ENCODE measurements at places on chromosomes 6 and 20.

GRCh38 chr6:159487636-159488035 lies 205.4 kb downstream of the SOD2 start:
- DNase-seq, result no peak

DNA sequence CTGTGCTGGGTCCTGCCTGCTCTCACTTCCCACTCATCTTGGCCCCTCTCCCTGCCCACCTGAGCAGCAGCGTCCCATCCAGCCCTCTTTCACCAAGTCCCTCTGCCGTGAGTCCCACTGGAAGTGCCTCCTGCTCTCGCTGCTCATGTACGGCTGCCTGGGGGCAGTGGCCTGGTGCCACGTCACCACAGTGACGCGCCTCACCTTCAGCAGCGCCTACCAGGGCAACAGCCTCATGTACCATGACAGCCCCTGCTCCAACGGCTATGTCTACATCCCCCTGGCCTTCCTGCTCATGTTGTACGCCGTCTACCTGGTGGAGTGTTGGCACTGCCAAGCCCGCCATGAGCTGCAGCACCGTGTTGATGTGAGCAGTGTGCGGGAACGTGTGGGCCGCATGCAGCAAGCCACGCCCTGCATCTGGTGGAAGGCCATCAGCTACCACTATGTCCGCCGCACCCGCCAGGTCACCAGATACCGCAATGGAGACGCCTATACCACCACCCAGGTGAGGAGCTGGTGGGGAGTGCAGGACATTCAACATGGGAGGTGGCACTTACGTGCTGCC lies 2.8 kb downstream of the TMEM151B start:
- no peak for DNase-seq

DNA sequence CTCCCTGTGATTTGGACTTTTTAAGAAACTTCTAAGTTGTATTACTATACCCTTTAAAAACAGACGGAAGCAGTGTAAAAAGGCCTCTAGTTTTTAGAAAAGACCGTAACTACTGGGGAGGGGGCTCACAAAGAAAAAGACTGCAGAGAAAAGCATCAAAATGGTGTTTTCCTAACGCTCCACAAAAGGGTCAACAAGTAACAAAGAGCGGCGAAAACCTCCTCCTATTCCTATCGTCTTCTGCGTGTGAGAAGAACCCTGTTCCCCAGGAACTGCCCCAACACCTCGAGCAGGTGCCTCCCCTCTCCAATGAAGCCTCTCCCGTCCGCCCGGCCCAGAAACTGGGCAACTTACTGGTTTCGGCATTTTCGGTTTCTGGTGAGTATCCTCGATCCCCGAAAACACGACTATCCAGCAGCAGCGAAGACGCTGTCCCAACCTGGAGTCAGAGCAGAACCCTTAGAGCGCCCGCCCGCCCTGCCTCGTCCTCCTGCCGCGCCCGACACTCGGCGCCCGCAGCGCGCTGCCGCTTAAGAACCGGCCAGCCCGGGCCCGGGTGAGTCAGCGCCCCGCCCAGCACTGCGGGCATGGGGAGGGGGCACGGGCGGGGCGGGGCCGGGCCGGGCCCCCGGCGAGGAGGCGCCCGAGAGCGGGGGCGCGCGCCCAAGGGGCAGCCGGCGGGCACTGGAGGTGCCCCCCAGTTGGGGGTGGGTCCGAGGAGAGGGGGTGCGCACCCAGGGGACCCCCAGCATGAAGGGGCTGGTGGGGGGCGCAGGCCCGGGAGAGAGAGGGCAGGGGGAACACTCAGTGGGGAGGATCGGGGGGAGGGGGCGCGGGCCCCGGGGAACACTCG lies 1.2 kb downstream of the EZR start:
- no peak for DNase-seq

GRCh38 chr6:87364602-87365252 lies 20.1 kb downstream of the C6orf163 start:
- no peak for DNase-seq

- no peak for DNase-seq
These were observed 367.2 kb upstream of the RUNX2 start for GRCh38 chr6:44960898-44961297.

GRCh38 chr20:57883761-57884160 lies 173.9 kb upstream of the PMEPA1 start:
- DNase-seq, result no peak

DNA sequence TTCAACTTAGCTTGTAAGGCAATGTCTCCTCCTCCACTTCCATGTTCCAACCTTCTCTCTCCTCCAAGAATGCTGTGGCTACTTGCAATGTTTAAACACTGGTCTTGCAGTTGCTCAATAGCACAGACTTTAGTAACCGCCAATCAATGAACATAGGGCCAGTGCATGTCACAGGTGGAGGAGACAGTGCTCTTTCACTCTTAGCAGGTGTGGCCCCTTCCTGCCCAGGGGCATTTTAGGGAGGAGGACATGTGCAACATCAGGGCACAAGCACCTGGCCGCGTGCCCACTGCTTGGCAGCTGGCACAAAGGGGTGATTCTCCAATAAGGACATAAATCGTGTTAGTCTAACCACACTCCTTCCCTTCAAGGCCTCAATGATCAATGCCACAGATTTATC lies 41.3 kb downstream of the ADGRF1 start:
- no peak for DNase-seq

- no peak for DNase-seq
These were observed 129.3 kb upstream of the KCNK16 start for GRCh38 chr6:39451831-39452230.

DNA sequence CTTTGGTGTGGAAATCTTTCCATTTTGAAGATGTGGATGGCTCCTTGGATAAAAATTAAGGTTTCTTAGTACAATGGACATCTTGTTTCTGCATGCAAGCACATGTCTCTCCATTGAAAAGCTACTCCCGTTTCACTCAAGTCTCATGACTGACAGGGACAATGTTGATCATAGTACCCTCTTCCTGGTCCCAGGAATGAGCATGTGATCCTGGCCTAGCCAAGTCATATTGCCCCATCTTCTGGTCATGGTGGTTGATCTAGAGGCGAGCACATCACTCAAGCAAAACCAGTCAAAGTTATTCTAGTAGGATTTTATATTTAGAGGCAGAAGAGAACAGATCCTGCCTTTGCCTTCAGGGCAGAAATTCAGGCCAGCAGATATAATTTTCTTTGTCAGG lies 12.2 kb upstream of the CBLN4 start:
- no peak for DNase-seq

DNA sequence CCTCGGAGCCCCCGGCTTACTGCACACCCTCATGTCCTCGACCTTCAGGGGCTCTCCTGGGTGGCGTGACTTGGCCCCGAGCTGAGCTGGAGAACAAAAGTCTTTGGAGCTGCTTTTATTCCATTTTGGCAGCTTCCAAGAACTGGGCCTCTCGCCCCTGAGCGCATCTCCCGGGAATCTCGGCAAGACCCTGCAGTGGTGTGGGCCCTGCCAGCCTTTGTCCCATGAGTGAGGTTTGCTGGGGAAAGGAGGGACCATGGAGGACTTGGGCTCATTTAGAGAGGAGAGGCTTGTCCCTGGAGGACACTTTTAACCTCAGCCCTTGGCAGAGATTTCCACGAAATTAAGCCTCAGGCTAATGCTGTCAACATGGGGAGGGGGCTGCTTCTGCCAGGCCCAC lies 62.3 kb upstream of the SLCO4A1 start:
- DNase-seq, result no peak

DNA sequence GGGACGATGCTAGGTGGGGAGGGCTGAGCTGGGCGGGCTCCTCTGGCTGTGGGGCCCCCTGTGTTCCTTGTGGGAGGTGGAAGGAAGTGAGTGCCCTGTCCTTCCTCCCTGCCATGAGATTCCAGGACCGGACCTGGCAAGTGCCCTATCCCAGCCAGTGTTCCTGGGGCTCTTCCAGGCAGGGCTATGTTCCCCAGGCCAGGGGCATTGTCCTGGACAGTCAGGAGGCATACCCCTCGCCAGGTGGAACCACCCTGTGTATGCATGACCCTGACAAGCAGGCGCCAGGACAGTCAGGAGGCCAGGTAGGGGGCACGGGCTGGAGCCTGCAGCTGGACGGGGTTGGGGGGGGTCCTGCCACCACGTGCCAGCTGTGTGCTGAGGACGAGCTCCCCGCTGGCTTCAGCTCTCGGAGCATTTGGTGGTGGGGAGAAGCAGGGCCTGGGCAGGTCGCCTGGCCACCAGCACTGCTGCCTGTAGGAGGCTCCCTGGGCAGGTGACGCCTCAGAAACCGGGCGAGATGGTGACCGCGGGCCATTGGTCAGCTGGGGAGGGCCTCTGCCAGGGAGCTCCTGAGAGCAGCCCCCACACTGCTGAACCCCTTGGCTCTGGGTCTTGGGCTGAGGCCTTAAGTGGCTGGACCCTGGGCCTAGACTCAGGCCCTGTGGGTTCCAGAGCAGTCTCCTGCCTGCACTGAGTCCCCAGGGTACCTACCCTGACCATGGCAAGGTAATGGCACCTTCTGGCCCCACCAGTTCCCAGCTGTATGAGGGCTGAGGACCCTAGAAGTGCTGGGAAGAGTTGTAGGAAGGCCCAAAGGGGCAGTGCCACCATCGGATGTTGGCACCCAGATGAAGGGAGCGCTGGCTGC lies 694 bp downstream of the SLC17A9 start:
- no peak for DNase-seq

- no peak for DNase-seq
These were observed 132.8 kb upstream of the ZNF184 start for GRCh38 chr6:27605401-27606342.

DNA sequence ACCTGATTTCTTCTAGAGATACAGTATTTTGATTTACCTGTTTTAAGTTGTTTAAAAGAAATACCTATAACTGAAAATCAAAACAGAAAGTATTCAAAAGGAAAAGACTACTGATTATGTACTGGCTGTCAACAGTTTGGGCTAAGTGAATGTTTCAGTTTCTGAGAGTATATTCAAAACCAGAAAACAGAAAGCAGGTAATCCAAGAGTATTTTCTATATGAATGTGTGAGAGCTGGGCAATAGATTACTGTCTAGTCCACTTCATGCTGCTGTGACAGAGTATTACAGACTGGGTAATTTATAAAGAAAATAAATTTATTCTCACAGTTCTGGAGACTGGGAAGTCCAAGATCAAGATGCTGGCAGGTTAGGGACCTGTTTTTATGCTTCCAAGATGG lies 261.0 kb downstream of the ARHGAP18 start:
- DNase-seq, result no peak

- DNase-seq, result no peak
These were observed 134.1 kb downstream of the RFPL4B start for GRCh38 chr6:112481211-112481610.

GRCh38 chr6:94487371-94487770 lies 1068.0 kb upstream of the EPHA7 start:
- DNase-seq, result no peak

GRCh38 chr6:44559486-44560270 lies 172.2 kb downstream of the CDC5L start:
- no peak for DNase-seq

DNA sequence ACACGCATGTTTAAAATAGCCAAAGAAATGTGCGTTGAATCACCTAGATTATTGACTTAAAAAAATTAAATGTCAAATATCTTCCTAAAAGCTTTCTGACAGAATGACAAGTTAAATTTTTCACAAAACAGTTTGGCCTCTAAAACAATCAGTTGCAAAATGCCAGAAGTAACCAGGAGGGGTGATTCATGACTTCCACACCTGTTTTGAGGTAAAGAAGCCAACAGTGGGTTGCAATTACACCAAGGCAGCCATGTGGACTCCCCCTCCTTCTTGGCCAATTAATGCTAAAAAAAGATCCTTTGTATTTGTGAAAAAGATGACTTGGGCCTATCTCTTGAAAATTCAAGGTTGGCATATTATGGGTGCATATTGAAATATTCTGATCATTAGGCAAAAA lies 424.8 kb downstream of the CBLN4 start:
- DNase-seq, result no peak

DNA sequence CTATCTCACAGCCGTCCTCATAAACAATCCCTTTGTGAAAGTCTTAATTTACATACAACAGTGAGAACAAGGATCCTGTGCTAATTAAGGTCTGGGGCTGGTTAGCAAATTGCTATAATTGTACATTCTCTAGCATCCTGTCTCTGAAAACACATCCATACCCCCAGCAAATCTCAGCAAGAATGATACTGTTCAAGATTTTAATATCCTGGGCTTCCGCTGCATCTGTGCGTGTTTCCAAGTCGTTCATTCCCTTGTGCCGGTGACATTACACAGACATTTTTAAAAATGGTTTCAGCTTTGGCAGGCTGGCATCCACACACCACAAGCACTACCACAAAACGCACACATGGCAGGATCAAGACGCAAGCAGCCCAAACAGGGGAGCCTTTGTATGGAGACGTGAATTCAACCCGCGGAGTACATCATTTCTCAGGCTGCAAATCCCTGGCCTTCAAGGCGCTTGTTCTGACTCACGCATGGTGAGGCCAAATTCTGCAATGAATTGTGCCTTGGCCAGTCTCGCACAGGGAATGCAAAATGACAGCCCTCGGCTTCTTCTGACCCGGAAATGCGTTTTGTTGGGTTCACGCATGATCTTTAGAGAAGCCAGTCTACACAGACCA lies 20.3 kb downstream of the ZMYND8 start:
- no peak for DNase-seq

GRCh38 chr6:169803271-169803811 lies 51.9 kb downstream of the ERMARD start:
- peak; percentile 56 for DNase-seq

DNA sequence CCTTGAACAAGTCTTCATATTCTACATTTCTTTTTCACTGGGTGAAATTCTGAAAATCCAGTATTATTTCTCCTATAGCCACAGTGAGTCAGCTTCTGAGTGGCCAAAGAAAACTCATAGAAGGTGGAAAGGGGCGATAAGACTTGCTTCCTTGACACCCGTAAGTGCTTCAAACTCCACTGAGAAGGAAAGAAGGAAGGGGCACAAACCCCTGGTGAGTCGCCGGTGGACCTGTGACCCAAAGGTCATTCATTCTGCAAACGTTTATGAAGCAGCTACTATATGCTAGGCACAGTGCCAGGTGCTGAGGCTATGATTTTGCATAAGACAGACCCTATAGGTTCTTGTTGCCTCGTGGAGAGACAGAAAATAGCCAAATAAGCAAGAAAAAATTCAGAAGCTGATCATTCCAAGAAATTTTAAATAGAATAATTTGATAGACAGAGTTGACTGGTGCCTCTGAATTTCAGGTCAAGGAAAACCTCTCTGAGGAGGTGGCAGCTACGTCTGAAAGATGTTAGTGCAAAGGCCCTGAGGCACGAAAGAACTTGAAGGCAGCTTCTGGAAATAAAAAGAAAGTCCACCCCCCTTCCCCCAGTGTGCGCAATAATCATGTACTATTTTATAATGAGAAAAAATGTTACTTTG lies 118.2 kb downstream of the CD24 start:
- DNase-seq, result no peak

DNA sequence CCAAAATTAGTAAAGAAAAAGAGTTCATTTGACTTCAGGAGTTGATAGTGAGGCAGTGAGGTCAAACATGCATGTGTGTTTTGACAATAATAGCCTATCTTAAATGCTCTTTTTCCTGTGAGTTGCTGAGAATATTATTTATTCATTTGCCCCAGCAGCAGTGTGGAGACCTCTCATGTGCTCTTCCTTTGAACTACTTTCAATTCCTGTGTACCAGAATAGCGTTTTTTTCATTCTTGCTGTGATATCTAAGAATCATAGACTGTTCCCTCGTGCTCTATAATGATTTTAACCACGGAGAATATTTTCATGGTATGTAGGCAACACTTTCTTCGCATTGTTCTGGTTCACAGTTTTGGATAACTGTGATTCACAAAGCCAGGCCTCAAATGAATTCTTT lies 5.2 kb downstream of the CDYL start:
- DNase-seq, result no peak

GRCh38 chr6:170415318-170415717 lies 108.8 kb downstream of the FAM120B start:
- no peak for DNase-seq
